Umbilical cord (tissue), 2 donors: ENCODE measurements at places on chromosomes 16 and 17. TPM values are rescaled to one million over a fixed set of nuclear protein-coding genes. Genes with fewer than 3 reads are reported as not detected.

Gene SPNS3
- total RNA-seq = not detected

Gene STXBP4
- total RNA-seq = 23.6 TPM

Gene CYGB
- 0.24 TPM for total RNA-seq

Gene DLG4
- 18.3 TPM for total RNA-seq

Gene CLEC19A
- total RNA-seq = 2.9 TPM

Gene GLOD4
- total RNA-seq = 24.3 TPM

Gene UNKL
- 3.4 TPM for total RNA-seq

Gene CD300LG
- not detected for total RNA-seq

Gene DCXR
- 22.4 TPM for total RNA-seq
